HCT116 (cell line): ENCODE measurements at places on chromosomes 12 and 14.

- H3K4me1 ChIP-seq = peaks cover 13% of the 10 kb centered on the region
- H3K27ac ChIP-seq = no peak overlapping the region
- no peak overlapping the region for H3K4me3 ChIP-seq
Measured at GRCh38 chr14:52111583-52111982, 42.7 kb upstream of the NID2 start.

DNA sequence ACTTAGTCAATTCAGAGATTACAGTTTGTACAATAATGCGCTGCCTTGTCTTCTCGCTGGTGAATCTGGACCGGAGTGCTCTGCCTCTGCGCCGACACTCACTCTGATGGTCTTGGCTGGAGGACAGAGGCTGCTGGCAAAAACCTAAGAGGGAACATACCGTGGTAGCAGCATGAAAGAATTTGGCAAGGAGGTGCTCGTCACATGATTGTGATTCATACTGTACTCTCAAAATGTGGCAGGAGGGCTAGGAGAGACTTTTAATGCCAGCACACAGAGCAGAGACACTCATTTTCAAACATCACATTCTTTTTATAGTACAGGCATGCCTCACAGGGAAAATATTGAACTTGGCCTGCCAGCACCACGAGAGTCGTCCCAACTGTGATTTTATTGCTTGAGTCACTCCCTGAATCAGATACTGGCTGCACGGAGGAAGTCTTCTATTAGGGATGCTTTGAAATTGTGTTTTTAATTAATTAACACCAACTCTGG is 67.8 kb downstream of the HMGA2 start:
- peak; percentile 80 for DNase-seq
- H3K27me3 ChIP-seq = no peaks in the 10 kb centered on the region
- H3K4me3 ChIP-seq = no peak overlapping the region
- no peaks in the 10 kb centered on the region for H3K36me3 ChIP-seq
- peaks cover 98% of the 10 kb centered on the region for H3K4me1 ChIP-seq
- H3K27ac ChIP-seq = peak overlapping the region; percentile 83

GRCh38 chr14:104138098-104138717 is at the start of gene KIF26A:
Gene KIF26A, plus strand, starts transcription at chr14:104138587. Its CDS starts 136 bp downstream, at chr14:104138723.
- peak; percentile 51 for DNase-seq
- H3K27me3 ChIP-seq = no peaks in the 10 kb centered on the region
- peak within 1 kb of the TSS; percentile 81 for H3K4me3 ChIP-seq

DNA sequence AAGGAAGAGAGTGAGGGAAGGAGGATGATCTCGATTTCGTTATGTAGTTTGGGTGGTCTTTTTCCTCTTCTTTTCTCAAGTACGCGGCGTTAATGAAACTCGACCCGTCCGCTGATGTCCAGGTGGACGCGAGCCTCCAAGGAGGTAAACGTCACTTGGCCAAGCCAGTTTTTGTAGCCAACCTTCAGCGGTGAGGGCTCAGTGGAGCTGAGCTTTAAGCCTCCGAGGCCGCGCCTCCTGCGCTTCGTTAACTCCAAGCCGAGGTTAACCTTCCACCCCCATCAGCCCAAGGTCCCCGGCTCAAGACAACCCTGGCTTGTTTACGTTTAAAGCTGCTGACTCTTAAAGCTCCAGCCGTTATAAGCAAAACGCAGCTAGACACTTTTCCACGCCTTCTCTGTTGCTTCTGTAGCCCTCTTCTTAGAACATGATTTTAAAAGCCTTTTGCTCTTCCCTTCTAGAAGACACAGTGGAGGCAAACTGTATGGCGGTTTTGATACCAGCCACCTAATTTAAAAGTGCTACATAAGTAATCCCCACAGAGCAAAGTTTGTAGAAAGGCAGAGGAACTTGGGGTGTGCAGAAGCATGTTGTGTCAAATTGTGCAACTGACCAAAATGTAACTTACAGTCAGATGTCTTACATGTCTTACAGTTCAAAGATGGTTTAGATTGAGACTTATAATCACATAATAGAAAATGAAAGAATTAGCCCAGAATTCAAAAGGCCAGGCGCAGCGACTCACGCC is 923 bp upstream of the ITPR2 start:
- H3K27me3 ChIP-seq = no peaks in the 10 kb centered on the region
- no peak overlapping the region for H3K27ac ChIP-seq
- H3K4me1 ChIP-seq = peaks cover 7% of the 10 kb centered on the region
- peak overlapping the region; percentile 33 for H3K4me3 ChIP-seq
- DNase-seq = no peak

- H3K36me3 ChIP-seq = peaks cover 7% of the 10 kb centered on the region
- no peak for DNase-seq
- peaks cover 11% of the 10 kb centered on the region for H3K4me1 ChIP-seq
- no peaks in the 10 kb centered on the region for H3K27me3 ChIP-seq
Measured at GRCh38 chr12:6552140-6552551, 3.7 kb downstream of the IFFO1 start.

GRCh38 chr12:108792361-108793292 is 61.3 kb upstream of the CORO1C start:
- no peaks in the 10 kb centered on the region for H3K27me3 ChIP-seq
- H3K27ac ChIP-seq = no peak overlapping the region
- H3K4me1 ChIP-seq = no peaks in the 10 kb centered on the region
- H3K4me3 ChIP-seq = no peak overlapping the region
- H3K36me3 ChIP-seq = peaks cover 57% of the 10 kb centered on the region

- no peaks in the 10 kb centered on the region for H3K27me3 ChIP-seq
- no peaks in the 10 kb centered on the region for H3K36me3 ChIP-seq
- DNase-seq = no peak
- peaks cover 40% of the 10 kb centered on the region for H3K4me1 ChIP-seq
- no peak overlapping the region for H3K4me3 ChIP-seq
- peak overlapping the region; percentile 24; the same call in 1 of the 2 replicates for H3K27ac ChIP-seq
Measured at GRCh38 chr12:111424793-111425251, 19.1 kb downstream of the SH2B3 start.

GRCh38 chr12:4271717-4272423 is 1.7 kb upstream of the CCND2 start:
- no peak for DNase-seq
- H3K27me3 ChIP-seq = peaks cover 55% of the 10 kb centered on the region
- peak overlapping the region; percentile 35 for H3K4me3 ChIP-seq
- H3K36me3 ChIP-seq = no peaks in the 10 kb centered on the region
- no peak overlapping the region for H3K27ac ChIP-seq

DNA sequence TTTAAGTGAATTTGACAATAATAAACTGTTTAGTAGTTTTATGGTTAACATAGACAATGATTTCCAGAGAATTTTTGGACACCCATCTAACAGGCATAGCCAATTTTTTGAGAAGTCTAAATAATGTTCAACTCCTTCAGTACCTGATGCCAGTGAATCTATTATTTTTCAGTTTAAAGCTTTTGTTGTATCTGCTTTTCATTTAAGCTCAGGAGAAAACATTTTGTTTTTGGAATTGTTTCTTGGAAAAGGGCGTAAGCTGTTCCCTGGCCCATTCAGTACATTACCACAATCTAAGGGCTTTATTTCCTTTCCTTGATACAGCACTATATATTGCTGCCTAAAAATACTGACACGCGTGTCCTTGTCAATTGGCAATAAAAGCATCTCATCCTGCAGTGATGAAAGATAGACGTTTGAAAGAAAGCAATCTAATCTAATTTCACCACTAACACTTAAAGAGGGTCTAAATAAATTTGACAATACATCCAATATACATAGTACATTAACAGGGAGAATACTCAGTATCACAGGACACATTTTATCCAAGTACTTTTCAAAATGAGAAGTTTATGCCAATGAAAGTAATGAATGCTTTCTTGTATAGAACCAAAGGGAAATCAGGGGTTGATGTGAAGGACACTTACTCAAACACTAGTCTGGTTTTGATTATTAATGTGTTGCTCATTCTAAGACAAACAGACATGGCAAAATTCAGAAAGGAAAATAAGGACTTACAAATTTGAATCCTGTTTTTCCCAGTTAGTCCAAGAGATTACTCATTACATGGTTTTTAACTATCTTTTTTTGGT is 104.2 kb upstream of the LGR5 start:
- no peaks in the 10 kb centered on the region for H3K36me3 ChIP-seq
- no peak overlapping the region for H3K4me3 ChIP-seq
- H3K27me3 ChIP-seq = no peaks in the 10 kb centered on the region
- no peaks in the 10 kb centered on the region for H3K4me1 ChIP-seq

DNA sequence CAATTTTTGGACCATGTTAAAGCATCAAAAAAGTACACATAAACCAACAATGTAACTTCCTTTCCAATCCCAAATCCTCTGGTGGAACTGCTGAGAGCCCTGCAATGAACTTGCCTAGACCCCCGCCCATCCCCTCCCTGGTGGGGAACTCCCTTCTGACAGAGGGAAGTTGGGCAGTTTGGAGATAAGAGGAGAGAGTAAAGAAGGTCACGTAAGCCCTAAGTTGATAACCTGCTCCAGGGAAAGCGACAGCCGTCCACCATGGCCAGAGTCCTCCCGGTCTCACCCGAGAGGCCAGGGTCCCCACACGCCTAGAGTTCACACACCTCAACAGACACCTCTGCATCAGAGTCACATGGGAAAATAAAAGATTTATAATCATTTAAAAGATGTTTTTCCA is 138.7 kb downstream of the EGLN3 start:
- no peak for DNase-seq
- H3K4me3 ChIP-seq = no peak overlapping the region
